ENCODE measurements at places on chromosomes 6 and 20.

DNA sequence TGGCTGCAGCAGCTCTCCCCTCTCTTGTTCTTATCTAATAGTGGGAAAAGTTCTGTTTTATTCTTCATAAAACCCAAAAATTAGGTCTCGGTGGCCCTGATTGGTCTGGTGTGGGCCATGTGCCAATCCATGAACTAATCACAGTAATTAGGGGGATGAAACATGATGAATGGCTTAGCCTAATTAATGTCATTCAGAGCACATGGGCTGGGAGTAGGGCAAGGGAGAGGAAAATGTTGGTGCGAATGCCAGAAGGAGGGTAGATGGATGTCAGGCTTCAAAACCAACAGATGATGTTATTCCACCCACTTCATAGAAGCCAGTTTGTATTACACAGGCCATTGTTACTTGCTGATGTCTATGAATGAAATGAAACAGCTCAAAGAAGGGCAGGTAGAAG is 46.5 kb downstream of the PLEKHG1 start:
- DNase-seq, result no peak

DNA sequence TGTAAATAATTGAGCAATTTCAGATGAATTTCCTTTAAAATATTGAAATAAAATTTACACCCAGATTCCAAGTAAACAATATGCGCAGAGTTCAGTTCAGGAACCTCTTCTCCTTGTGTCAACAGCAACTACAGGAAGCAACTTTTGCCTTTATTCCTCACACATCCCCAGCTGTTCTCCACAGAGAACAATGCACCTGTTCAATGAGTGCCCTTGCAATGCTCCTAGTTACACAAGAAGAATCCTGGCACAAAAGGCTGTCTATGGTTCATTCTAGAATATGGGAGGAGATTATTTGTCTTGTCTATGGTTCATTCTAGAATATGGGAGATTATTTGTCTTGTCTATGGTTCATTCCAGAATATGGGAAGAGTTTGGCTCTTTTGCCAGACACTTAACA is 454.9 kb downstream of the BTBD3 start:
- no peak for DNase-seq

DNA sequence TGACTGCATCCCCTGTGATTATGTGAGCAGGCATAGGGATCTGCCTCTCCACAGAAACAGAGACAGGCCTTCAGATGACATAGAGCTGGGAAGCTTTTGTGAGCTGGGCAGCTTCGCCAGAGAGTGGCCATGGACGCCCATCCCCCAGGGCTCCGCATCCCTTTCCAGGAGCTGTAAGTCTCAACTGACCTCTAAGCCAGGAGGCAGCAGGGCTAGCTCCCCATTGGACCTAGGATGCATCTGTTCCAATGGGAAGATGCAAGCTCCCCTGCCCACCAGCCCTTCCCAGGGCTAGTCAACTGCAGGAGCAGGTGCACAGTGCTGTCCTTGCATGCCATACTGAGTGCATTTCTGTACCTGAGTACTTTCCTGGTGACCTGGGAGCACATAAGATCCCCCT is 663.6 kb downstream of the RNF144B start:
- DNase-seq, result no peak

DNA sequence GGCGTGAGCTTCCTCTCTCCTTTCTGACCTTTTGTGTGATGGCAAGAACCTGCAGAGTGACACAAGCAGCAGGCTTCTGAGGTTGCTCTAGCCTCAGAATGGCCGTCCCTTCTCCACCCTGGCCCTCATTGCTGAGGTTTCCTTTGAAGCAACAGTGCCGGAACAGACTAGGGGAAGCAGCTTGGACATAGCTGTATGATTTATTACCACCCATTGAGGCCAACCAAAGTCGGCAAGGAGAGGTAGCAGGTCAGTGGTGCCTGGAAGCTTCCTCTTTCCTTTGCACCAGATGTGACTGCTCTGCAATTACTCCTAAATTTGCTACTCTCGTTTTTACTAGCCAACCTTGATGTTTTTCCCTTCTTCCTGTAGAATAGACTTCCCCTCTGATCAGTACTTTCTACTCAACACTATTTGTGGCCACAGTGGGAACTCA is 31.4 kb downstream of the PTPN1 start:
- DNase-seq, result no peak

- DNase-seq, result no peak
Observed at GRCh38 chr20:5908981-5909380, 41.4 kb downstream of the TRMT6 start.

- no peak for DNase-seq
Observed at GRCh38 chr6:116511424-116512110, at the start of gene CALHM5. Gene CALHM5, plus strand, starts transcription at chr6:116511639. Its CDS starts 58 bp downstream, at chr6:116511697.
